ENCODE measurements at places on chromosomes 1 and 21.

DNA sequence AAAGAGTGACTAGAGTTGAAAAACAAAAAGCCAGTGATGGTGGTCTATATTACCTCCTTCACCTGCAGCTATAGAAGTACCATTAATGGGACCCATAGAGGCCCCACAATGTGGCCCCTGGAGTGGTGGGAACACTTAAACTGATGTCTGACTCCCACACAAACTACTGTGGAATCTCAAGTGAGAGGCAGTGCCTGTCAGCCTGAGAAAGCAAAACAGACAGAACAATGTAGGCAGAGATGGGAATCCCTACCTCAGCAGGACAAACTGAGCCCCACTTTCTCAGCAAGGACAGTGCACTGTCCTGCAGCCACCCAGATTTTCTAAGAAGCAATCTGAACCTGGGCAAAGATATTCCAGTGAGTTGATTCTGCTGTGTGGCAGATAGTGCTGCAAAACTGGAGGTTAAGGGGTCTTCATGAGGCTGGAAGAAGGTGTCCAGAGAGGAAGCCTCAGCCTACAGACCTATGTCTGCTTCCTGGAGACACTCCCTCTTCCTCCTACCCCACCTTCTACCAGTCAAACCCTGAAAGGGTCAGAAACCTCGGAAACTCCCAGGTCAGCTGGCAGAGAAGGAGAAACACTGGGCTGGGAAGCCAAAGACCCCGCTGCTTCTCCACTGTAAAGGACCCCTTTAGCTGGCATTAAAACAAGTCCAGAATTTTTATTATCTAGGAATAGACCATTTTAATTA, 228.7 kb downstream of the C1orf94 start:
- no peak for DNase-seq

DNA sequence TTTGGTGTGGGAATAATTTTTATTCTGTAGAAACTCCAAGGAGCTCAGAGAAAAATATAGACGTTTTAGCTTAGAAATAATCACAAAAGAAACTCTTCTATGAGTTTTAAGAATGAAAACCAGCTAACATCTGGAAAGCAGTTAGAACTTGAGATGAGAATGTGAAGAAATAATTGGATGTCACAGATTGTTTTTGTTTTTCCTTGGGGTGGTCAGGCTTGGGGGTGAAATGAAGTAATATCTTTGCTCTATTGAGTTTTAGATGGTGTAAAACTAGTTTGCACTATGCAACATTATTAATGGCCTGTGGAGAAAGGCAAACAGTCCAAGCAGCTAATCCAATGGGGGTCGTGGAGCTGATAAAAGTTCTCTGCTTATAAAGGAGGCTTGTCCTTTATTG, 101.2 kb downstream of the FMN2 start:
- DNase-seq: no peak

DNA sequence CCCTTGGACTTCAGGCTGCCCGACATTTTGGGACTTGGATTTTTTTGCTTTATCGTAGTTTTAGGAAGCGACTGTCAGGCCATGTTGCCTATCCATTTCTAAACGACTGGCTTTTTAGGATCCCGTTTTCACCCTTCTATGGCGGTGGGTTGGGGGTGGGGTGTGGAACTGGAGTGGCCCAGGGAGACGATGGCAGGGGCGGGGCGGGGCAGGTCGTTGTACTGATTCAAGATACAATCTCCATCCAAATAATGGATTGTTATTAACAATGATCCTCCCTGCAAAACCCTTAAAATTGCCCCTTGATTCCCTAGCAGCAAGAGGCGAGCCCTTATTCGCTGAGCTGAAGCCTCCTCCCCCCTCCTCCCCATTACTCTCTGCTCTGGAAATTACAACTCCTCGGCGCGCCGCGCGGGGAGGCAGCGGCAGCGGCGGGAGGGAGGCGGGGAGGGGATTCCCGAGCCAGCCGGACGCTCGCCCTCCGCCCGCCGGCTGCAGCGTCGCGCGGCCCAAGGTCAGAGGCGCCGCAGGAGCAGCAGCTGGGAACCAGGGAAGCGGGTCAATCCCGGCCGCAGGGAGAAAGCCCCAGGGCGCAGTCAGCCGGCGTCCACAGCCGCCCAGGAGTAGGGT, at the start of gene TRIM67:
TRIM67 (plus strand) TSS at position 392 of the 630 bp plus-strand sequence. CDS start 912 bp downstream, outside the sequence.
- no peak for DNase-seq

GRCh38 chr1:103576065-103576464, 4.7 kb downstream of the AMY2B start:
- no peak for DNase-seq

- no peak for DNase-seq
Measured at GRCh38 chr1:69987881-69988280, 217.5 kb downstream of the LRRC40 start.

GRCh38 chr1:106651028-106651762, 405.3 kb upstream of the PRMT6 start:
- DNase-seq: no peak

GRCh38 chr1:206664740-206665139, 20.0 kb upstream of the MAPKAPK2 start:
- no peak for DNase-seq

GRCh38 chr1:26145041-26145959, 13.6 kb upstream of the FAM110D start:
- peak; percentile 88 for DNase-seq

DNA sequence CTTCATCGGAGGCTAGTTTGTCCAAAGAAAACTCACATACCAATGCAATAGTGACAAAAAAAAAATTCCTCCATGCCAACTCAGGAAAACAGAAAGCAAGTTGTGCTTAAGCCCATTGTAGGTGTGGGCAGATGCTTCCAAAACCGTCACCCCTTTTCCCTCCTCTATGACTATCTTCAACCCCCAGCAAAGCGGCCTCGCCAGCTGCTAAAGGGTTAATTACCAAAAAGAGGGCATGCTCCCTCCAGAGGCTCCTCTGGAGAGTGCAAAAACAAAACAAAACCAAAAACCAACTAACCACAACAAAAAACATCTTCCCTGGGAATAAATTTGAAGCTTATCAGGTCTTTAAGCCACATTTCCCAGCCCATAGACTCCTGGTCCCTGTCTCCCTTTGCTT, 1.2 kb downstream of the LMOD1 start:
- no peak for DNase-seq
